Right lobe of liver (tissue), 6 donors: ENCODE measurements at places on chromosomes 3 and 15. TPM values are rescaled to one million over a fixed set of nuclear protein-coding genes. Genes with fewer than 3 reads are reported as not detected.

EFHB gene
- total RNA-seq: not detected

B3GALNT1 gene
- total RNA-seq: 1.2 TPM

MFGE8 gene
- total RNA-seq: 12.5 TPM

TM4SF1 gene
- total RNA-seq: 61.7 TPM

ACKR4 gene
- not detected for total RNA-seq

GPR27 gene
- total RNA-seq: 0.12 TPM

SLC12A1 gene
- not detected for total RNA-seq

FHIT gene
- 11.2 TPM for total RNA-seq

ZBTB11 gene
- total RNA-seq: 7.0 TPM

KLHL6 gene
- total RNA-seq: 0.59 TPM

LRRC2 gene
- total RNA-seq: 4.3 TPM

CACNA1D gene
- total RNA-seq: 9.2 TPM

PLOD2 gene
- 27.8 TPM for total RNA-seq

ERICH6 gene
- total RNA-seq: 0.49 TPM

SYNPR gene
- total RNA-seq: not detected

SH3GL3 gene
- total RNA-seq: not detected

IQCF5 gene
- not detected for total RNA-seq

BSN gene
- total RNA-seq: 0.67 TPM

FANCD2OS gene
- total RNA-seq: not detected

SERPINI2 gene
- not detected for total RNA-seq

TNNC1 gene
- 12.2 TPM for total RNA-seq

GJD2 gene
- not detected for total RNA-seq

GRM2 gene
- total RNA-seq: not detected

ADAMTSL3 gene
- 17.7 TPM for total RNA-seq

DNAH12 gene
- total RNA-seq: 0.06 TPM

REC114 gene
- total RNA-seq: not detected

LIPC gene
- total RNA-seq: 31.1 TPM

A4GNT gene
- not detected for total RNA-seq

RHOV gene
- not detected for total RNA-seq

SLC22A13 gene
- 0.16 TPM for total RNA-seq

TGM4 gene
- total RNA-seq: not detected

FSIP1 gene
- 0.43 TPM for total RNA-seq

C3orf85 gene
- total RNA-seq: 3.3 TPM

SEMA3B gene
- total RNA-seq: 2.3 TPM

PRRT3 gene
- 0.35 TPM for total RNA-seq

CD96 gene
- total RNA-seq: 0.78 TPM

BCHE gene
- total RNA-seq: 53.8 TPM

AGBL1 gene
- total RNA-seq: not detected

IGF1R gene
- 3.5 TPM for total RNA-seq

MKRN3 gene
- 0.44 TPM for total RNA-seq

GOLGA8S gene
- total RNA-seq: 0.22 TPM

TMA7 gene
- 76.9 TPM for total RNA-seq

TADA3 gene
- 25.0 TPM for total RNA-seq

SEMA5B gene
- total RNA-seq: 0.25 TPM

ZPLD1 gene
- 0.07 TPM for total RNA-seq

C3orf80 gene
- total RNA-seq: not detected

CCR3 gene
- not detected for total RNA-seq

RPLP1 gene
- 492 TPM for total RNA-seq

ZNF717 gene
- 5.6 TPM for total RNA-seq

TMEM62 gene
- total RNA-seq: 8.9 TPM

ADAM10 gene
- 46.6 TPM for total RNA-seq

FETUB gene
- 195 TPM for total RNA-seq

ITIH3 gene
- 1,822 TPM for total RNA-seq
